ENCODE measurements at places on chromosomes 2 and 18.
A peak's percentile ranks its signal among the peaks of the same experiment; 100 is the strongest.

DNA sequence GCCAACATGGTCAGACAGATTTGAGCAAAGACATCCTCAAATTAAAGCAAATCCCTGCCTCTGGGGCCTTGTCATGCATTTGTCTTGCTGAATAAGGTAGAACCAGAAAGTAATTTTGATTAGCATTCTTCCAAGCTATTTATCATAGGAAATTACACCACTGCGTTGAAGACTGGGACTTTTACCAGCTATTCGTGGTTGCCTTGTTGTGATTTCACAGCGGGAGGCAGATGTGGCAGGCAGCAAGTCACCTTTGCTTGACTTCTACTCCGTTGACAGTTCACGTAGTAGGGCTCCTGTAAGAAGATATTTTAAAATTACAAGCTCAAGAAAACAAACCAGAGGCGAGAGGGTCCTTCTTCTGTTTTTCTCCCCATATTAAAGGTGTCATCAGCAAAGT is 80.6 kb downstream of the EN1 start:
- no peak for DNase-seq

DNA sequence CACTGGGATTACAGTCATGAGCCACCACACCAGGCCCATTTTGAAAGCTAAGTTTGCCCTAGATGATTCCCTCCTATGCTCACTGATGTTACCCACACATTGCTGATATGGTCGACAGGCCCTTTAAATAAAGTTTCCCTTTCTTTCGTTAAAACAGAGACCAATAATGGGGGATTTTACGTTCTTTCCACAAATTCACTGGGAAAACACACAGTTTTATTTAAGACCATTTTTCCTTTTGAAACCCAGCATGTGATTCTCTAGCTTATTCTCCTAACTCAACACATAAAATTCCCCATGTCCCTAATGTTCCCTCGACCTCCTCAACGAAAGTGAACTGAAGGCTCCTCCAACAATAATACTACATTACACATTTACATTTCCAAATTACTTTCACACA is 223.2 kb downstream of the ANAPC1 start:
- DNase-seq: no peak

- DNase-seq: peak; percentile 83
Measured at GRCh38 chr2:219155054-219155644, 5.5 kb downstream of the NHEJ1 start.

DNA sequence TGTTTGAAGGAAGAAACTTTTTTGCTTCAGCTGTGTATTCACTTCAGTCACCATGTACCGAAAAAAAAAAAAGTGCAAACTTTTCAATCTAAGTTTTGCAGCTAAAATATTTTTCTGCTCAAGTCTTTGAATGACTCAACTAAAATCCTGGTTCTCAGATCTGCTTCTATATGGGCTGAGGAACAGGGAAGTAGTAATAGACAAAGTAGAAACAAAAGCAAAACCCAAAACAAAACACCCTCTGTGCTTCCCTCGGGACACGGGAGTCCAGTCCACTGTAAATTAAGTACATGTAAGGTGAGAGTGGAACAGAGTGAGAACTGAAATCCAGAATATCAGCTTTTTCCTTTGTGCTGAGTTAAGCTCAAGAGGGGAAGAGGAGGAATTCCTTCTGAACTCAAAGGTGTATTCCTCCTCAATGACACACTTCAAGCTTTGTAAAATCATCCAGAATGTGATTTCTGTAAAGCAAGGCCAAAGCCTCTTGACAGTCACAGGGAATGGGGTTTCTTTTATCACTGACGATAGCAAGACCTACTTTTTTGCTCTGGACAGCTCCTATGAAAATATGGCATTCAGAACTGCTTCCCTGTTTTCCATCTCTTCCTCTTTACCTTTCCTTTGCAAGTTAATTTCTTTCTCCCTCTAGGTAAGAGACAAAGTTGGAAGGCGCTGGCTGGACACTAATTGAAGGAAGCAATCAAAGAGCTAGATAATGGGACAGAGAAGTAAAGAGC is 433.5 kb upstream of the MMADHC start:
- DNase-seq: no peak

GRCh38 chr2:101307950-101308431 is 510 bp downstream of the RNF149 start:
- peak; percentile 25 for DNase-seq

DNA sequence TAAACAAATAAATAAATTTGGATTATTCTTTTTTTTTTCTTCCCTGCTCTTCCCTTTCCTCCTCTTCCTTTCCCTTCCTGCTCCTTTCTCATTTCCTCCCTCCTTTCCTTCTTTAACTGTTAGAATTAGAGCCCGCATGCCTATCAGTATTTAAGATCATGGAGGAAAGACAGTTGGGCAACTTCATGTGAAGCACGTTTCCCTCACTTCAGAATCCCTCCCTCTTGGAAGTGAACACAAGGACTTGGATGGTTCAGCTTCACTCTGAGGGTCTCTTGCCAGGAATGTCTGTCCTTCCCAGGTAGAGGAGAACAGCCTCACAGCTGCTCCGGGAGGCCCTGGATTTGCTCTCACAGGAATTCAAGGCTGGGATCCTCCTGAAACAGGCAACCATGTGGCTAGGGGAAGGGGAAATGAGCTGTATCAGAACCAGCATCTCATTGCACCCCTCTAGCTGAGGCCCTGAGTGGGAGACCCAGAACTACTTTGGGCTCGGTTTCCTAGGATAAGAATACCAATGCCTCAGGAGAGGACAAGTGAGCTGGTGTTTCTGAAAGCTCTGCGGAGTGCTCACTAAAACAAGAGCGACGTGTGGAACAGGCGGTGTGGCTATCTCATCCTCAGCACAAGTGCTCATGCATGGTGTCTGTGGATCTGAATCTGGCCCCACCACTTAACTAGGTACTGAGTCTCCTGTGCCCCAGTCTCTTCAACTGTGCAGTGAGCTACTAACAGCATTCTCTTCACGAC is 230.5 kb downstream of the MYCN start:
- DNase-seq: no peak

- DNase-seq: no peak
Measured at GRCh38 chr2:65798641-65799040, 366.2 kb upstream of the SPRED2 start.

GRCh38 chr2:100397976-100398375 is 19.5 kb downstream of the CHST10 start:
- no peak for DNase-seq

- DNase-seq: no peak
Measured at GRCh38 chr2:240888130-240888889, 7.6 kb downstream of the MAB21L4 start.

DNA sequence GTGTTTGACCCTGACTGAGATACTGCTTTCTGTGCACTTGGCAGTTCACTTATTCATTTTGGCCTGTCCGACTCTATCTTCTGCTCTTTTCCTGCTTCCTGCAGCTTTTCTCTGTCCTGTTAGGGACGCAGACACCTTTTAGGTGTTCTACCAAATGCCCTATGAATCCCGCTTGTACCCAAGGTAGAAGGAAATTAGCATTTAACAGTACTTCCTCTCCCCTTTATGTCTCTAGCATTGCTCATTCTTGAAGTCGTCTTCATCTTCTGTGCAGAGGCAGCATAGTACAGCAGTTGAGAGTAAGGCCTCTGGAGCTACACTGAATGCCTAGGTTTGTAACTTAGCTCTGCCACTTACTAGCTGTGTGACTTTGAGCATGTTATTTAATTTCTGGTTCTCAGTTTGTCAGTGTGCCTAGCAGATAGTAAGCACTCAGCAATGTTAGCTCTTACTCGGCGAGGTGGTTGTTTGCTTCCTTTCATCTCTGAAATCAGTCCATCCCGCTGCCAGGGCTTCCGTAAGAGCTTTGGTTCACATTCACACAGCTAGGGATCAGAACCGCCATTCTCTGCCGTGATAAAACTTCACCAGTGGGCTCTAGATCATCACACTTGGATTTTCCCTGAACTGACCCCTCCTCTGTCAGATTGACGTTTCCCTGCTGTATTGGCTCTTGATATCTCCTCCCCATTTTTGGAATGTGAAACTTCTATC is 1.4 kb downstream of the CCT7 start:
- peak; percentile 49 for DNase-seq

DNA sequence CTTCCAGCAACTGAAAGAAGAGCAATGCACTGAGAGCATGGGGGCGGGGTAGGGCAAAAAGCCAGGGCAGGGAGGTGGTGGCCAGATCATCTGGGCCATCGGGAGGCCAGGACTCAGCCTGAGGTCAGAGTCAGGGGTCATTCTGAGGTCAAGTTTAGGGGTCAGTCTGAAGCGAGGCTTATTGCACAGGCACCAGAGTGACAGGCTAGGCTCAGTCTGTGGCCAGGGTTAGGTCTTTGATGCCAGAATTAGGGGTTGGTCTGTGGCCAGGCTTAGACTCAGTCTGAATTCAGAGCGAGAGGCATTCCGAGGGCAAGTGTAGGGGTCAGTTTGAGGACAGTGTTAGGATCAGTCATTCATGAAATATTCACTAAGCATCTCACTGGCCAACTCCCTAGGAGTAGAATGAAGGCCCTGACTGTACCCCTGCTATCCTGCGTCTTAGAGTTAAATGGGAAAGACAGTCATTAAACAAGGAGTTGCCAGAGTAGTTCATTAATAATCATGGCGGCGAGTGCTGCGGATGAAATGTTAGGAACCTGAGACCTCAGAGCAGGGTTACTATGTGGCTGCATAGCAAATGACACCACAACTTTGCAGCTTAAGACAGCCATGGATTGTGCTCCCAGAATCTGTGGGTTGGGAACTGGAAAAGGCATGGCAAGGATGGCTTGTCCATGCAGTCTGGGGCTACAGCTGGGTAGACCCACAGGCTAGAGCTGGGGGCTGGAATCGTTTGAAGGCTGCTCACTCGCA is 198.7 kb downstream of the CYP26B1 start:
- no peak for DNase-seq

GRCh38 chr2:54240515-54241469 is 15.2 kb downstream of the TSPYL6 start:
- DNase-seq: no peak

GRCh38 chr2:60416221-60417008 is 137.0 kb downstream of the BCL11A start:
- DNase-seq: no peak

- no peak for DNase-seq
Measured at GRCh38 chr2:196075196-196075595, 6.6 kb upstream of the DNAH7 start.

DNA sequence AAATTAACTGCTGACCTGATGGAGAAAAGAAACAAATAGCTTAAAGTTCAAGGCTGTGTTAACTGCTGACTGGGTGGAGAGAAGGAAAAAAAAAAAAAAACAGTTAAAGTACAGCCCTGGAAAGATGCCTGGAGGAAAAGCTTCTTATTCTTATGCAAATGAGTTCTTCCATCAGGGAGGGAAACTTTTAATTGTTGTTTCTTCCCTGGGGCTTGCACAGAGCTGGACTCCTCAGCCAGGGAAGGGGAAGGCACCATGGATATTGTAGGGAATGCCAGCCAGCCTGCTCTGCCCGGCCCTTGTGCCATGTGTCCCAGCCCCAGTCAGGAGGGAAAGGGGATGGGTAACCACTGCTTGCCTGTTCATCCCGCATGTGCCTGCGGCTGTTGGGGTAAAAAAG is 833.1 kb upstream of the CRIM1 start:
- no peak for DNase-seq

DNA sequence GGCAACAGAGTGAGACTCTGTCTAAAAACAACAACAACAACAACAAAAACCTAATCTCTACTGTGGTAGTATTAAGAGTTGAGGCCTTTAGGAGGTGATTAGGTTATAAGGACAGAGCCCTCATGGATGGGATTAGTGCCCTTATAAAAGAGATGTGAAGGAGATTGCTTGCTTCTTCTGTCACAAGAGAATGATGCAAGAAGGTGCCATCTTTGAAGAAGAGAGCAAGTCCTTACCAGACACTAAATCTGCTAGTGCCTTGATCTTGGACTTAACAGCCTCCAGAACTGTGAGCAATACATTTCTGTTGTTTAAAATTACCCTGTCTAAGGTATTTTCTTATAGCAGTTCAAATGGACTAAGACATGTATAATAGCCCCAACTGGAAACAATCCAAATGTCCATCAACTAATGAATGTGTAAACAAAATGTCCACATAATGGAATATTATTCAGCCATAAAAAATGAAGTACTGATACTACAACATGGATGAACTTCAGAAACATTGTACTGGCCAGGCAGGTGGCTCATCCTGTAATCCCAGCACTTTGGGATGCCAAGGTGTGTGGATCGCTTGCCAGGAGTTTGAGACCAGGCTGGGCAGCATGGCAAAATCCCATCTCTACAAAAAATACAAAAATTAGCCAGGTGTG is 1.6 kb upstream of the ARHGEF33 start:
- DNase-seq: no peak

GRCh38 chr2:224221455-224221913 is 180.4 kb downstream of the FAM124B start:
- DNase-seq: peak; percentile 50
